ENCODE measurements at places on chromosomes 5 and 9.

- no peak for DNase-seq
Observed at GRCh38 chr9:24071091-24071490, 245.1 kb upstream of the ELAVL2 start.

DNA sequence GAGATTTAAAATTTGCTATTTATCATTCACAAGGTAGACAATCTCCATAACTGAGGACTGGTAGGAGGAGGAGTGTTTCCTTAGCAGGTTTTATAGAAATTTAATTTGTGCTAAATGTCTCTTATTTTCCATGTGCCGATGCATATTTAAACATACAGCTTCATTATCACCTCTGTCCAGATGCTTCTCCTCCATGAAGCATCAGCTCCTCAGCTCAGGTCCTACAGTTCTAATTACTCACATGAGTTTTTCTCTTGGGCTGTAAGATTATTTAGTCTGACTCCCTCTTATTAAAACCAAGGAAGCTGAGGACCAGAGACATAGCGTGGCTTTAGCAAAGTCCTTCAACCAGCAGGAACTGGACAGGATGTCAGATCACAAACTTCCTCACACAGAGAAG is 300.2 kb upstream of the PANK3 start:
- no peak for DNase-seq

GRCh38 chr5:60997721-60998120 is 52.7 kb downstream of the NDUFAF2 start:
- DNase-seq = no peak

DNA sequence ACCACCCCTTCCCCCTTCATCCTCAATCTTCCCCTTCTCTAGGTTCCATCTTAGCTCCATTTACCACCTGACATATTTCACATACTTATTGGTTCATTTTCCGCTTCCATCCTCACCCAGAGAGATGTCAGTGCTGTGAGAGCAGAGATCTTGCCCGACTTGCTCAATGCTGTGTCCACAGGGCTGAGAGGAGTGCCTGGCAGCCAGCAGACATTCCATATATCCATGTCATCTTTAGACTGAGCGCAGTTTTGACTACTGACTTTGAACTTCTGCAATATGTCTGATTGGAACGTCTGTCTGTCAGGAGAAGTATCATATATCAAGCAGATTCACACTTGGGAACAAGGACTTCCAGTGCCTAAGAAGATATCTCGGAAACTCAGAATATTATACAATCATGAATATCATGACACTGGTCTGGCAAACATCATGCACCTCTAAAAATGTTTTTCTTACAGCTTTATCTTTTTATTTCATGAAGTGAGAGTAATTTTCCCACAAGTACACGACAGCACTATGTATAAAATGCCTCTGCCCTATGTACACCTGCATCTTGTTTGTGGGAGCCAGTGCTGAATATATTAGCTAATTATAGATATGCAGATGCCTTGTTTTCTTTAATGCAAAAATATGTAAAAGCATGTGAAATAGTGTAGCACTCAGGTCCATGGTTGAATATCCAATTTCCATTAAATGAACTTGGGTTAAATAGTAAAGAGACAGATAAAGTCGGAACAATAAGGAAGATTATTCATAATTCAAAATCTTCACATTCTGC is 454.0 kb upstream of the DAP start:
- no peak for DNase-seq

- DNase-seq = no peak
Observed at GRCh38 chr5:150787656-150788055, 9.1 kb downstream of the SMIM3 start.

GRCh38 chr9:72476617-72477437 is 44.6 kb upstream of the TMC1 start:
- peak; percentile 33 for DNase-seq

- DNase-seq = no peak
Observed at GRCh38 chr5:30561771-30562170, 631.7 kb upstream of the CDH6 start.

DNA sequence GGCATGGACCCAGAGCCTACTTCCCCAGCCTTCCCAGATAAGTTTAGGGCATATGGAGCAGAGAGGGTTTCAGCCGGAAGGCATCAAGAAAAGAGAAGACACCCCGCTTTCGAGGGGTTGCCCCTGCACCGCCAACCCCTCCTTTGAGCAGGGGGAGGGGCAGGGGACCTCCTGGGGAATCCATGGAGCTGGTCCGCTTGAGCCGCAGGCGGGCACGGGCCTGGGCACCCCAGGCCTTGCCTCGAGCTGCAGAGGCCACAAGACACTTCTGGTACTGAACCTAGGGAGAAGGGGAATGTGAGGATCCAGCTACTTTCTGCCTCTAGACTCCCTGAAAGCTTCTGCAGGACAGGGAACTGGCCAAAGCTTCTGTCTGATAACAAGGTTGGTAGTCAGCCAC is 1.3 kb upstream of the SRA1 start:
- no peak for DNase-seq

- DNase-seq = no peak
Observed at GRCh38 chr9:95225076-95225725, 92.3 kb downstream of the FANCC start.

- no peak for DNase-seq
Observed at GRCh38 chr5:14594378-14595074, 12.9 kb downstream of the OTULINL start.

GRCh38 chr9:127229691-127230417 is 34.7 kb upstream of the GARNL3 start:
- DNase-seq = no peak

- no peak for DNase-seq
Observed at GRCh38 chr5:78791501-78792100, 143.0 kb upstream of the LHFPL2 start.

DNA sequence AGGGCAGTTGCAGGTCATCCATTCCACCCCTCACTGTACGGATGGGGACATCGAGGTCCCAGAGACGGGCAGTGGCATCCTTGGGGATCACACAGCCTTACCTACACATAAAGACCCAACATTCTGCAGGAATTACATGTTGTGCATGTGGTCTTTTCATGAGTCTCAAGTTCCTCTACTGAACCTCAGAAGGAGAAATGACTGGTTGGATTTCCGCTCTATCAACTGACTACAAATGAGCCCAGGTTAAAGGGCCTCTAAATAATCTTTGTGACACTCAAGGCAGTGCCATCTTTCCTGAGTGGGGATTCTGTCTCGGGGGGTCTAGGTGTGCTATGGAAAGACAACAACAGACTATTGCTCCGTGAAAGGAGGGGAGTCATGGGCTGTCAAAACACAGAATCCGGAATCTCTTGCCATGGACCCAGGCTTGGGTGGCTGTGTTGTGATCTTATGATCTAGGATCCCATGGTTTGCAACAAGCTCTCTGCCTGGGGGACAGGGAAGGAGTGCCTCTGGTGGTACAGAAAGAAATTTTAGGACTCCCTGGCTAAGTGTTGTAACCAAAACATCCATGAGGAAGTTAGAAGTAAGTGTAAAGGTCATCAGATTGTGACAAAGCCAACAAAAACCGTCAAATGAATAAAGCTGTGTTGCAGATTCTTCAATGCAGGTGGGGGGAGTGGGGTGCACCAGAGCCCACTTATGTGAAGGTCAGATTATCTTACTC is 1.9 kb upstream of the SLC31A2 start:
- no peak for DNase-seq

GRCh38 chr5:13357929-13358328 is 586.6 kb downstream of the DNAH5 start:
- DNase-seq = no peak

- DNase-seq = no peak
Observed at GRCh38 chr5:161630948-161631347, 54.6 kb upstream of the GABRA6 start.

DNA sequence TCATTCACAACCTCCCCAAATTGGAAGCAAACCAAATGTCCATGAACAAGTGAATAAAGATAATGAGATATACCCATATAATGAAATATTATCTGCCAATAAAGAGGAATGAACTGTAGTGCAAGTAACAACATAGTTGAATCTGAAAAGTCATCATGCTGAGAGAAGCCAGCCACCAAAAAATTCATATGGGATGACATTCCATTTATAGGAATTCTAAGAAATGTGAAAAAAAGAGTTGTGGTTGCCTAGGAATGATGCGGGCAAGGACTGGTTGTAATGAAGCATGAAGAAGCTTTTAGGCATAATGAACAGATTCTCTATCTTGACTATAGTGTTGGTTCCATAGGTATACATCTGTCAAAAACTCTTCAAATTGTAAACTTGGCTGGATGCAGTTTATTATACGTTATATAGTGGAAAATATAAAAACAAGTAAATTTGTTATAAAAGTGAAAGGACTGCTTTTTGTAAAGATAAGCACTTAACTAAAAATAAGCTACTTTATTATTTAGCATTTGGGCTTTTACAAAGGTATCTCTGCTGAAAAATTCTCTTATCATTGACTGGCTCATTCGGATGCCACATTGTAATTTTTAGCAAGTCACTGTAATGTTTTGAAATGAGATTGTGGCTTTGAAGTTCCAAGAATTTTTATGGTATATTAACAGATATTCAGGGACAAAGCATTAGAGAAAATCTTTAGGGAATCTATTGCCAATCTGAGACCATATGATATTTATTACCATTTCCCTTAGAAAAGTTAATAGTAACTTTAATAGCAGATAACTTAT is 21.2 kb upstream of the TTC23L start:
- no peak for DNase-seq

DNA sequence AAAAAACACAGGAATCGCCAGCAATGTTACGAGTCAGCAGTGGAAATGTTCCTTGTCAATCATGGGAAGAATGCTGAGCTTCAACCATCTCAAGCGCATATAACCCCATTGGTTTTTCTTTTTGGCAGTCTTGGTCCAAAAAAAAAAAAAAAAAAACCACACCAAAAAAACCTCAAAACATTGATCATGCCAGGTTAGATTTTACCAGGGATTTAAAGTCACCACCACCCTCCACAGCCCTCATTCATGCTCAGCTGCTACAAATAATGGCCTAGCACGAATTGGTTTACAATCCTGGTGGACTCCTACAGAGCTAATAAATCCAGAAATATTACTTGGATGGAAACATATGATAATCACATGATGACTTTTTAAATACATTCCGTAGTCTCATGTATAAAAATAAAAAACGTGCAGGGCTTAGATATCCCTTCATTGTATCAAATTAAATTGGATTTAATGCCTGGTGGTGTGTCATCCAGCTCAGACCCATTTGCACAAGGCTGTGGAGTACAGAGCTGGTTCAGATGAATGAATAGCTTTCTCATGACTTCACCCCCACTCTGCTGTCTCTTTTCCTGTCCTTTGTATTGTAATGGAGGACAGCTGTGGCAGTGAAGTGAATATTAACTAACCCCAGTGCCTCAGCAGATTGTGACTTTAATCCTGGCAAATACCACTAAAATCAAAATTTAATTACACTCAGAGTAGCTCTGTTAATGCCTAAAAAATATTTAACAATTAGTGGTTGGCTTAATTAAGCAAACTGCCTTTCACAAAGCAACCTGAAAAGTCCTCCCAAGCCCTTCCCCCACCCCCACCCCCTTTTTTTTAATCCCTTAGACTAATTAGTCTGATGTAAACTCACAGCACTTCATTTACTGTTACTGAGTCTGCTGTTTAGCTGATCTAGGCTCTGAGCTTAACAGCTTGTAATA is 626.5 kb upstream of the ZNF608 start:
- no peak for DNase-seq

GRCh38 chr9:108860764-108861163 is 1.3 kb upstream of the ACTL7A start:
- no peak for DNase-seq

DNA sequence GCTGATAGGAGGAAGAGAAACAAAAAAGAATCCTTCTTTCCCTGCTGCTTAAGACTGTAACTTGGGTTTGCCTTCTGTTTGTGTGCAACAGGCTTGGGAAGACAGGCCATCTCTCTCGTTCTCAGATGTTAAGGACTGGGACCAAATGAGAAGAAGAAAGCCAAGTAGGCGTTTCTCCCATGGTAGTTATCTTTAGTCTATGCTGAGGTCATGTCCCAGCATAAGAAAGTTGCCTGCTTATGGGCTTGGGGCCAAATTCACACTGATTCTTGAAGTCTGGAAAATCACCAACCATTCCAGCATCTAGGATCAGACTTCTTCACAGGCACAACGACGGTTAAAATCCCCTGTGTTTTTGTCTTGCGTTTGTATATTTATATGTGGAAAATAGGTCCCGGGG is 44.2 kb upstream of the PALM2AKAP2 start:
- no peak for DNase-seq

DNA sequence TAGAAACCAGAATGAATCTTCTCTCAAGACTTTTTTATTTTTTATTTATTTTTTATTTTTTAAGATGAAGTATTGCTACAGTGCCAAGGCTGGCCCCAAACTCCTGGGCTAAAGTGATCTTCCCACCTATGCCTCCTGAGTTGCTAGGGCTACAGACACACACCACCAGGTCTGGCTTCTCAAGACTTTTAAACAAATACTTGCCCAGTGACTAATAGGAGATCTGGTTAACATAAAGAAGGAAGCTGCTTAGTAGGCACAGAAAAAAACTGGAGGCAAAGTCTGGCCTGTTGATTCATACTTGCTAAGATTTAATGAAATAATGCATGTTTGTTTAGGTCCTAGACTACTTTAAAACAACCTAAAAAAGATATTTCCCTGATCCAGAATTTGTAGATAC is 43.8 kb downstream of the SLC38A9 start:
- DNase-seq = no peak

- DNase-seq = no peak
Observed at GRCh38 chr5:11609570-11610303, 294.5 kb downstream of the CTNND2 start.

DNA sequence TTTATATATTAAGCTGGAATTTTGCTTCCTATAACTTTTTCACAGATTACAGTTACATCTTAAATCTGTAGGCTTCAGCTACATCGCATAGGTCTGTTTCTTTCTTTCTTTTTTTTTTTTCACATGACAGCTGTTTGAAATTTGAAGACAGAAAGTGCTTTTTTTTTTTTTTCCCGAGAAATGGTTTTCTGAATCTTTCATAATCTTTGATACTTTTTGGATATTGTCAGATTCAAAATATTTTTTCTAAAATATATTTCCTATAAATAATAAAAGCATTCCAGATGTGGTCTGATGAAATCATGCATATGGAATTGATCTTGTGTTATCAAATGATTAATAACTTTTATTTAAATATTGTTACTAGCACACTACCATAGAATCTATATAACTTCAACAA is 212.2 kb downstream of the TAF11L14 start:
- DNase-seq = no peak

GRCh38 chr9:111597852-111598732 is 1.4 kb downstream of the PTGR1 start:
- no peak for DNase-seq

- no peak for DNase-seq
Observed at GRCh38 chr5:167143716-167144115, 1147.7 kb upstream of the WWC1 start.

GRCh38 chr5:59327191-59327980 is 566.1 kb downstream of the PDE4D start:
- no peak for DNase-seq

All from stimulated activated CD4-positive, alpha-beta T cell treated with anti-CD3 and anti-CD28 coated beads, TNF-alpha, amount 100 ng/mL, for 24 hours (primary cell).